ENCODE measurements at places on chromosomes 6 and 20.
A peak's percentile ranks its signal among the peaks of the same experiment; 100 is the strongest.

DNA sequence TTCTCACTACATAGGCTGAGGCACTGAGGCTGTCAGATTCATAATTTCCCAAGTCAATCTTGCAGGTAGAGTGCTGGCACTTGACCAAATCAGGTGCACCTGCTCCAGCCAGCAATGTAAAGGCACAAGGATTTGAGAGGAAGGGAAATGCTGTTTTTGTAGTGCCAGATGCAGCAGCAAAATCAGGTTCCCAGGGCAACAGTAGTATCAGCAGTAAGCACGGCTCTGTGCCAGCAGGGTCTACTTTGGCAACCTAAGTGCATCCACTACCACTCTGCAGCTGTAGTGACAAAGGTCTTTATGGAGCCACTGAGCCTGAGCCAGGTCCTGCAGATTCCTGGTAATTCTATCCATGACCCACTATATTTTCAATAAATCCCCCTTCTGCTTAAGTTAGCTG lies 329.5 kb downstream of the TPBG start:
- DNase-seq, result no peak

GRCh38 chr6:116307001-116307400 lies 27.3 kb upstream of the TSPYL1 start:
- DNase-seq, result no peak

GRCh38 chr6:169263374-169263773 lies 9.7 kb upstream of the THBS2 start:
- DNase-seq, result no peak

DNA sequence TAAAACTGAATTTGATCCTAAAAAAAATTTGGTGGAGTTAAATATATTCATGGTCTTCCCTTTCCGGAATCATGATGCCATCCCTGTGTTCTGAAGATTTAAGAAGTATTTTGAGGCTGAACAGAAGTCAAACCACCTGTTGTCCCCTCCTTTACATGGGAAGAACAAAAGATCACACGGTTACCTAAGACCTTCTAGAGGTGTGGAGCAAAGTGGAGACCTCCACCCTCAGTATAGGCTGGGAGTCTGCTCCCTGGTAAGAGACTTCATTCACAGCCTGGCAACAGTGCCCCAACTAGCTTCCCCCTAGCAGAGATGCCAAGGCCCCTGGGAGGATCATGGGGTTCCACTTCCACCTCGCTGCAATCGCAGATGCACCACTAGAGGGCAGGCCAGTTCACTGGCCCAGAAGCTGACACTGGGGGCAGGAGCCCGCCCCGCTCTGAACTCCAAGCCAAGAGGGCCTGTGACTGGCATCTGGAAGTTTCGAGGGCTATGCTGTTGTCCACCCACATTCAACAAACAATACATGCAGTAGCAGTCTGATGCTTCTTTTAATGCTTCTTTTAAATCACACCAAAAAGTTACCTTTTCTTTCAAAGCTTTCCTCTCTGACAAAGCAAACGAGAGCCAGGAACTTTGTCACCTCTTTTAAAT lies 19.5 kb upstream of the UBE2J1 start:
- DNase-seq, result peak; percentile 68

DNA sequence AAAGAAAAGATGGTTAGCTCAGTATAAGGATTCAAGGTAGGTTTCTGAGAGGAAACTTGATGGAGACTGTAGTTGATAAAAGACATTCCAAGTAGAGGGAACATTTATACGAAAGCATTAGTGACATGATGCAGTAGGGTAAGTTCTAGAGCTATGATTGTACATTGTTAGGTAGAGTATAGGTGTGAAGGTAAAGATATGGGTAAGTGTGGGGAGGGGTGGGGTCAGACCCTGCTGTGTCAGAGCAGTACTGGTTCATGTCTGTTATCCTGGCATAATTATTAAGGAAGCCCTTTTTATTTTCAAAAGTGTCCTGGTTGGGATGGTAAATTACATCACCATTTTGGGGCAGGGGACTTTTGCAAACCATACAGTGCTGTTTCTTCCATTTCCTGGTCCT lies 635.8 kb downstream of the COL12A1 start:
- DNase-seq, result no peak

DNA sequence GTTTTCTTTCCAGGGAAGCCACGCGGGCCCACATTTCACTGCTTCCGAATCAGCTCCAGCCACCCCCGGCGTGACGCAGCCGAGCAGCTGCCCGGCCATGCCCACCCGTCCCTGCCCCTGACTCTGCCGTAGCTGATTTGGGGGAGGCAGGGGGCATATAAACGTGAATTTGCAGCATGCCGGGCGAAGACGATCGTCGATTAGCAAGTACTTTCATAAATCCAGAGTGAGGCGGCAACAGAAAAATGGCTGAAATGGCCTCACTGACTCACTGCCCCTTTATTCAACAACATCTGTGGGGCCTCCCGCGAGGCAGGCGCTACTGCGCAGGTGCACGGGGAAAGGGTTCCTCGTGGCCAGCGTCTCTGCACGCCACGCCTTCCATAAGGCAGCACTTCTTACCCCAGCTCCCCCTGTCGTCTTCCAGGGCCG lies 118.0 kb downstream of the DLL1 start:
- no peak for DNase-seq

GRCh38 chr6:51841626-51842025 lies 245.8 kb downstream of the PKHD1 start:
- DNase-seq, result no peak

DNA sequence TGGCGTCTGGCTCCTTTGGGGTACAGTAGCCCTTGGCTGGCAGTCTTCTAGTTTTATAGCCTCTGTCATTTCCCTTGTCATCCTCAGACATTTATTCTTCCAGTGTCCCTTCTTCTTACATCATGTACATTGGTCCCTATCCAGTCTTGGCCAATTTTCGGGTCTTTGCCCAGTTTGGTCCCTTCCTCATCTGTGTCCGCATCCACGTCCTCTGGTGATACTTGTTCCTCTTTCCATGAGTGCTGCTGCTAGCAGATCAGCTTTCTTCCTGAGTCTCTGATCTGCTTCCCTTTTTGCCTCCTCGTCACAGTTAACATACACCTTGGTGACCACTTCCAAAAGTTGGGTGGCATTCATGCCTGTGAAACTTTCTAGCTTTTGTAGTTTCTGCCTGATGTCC lies 86.2 kb upstream of the GPR6 start:
- no peak for DNase-seq

DNA sequence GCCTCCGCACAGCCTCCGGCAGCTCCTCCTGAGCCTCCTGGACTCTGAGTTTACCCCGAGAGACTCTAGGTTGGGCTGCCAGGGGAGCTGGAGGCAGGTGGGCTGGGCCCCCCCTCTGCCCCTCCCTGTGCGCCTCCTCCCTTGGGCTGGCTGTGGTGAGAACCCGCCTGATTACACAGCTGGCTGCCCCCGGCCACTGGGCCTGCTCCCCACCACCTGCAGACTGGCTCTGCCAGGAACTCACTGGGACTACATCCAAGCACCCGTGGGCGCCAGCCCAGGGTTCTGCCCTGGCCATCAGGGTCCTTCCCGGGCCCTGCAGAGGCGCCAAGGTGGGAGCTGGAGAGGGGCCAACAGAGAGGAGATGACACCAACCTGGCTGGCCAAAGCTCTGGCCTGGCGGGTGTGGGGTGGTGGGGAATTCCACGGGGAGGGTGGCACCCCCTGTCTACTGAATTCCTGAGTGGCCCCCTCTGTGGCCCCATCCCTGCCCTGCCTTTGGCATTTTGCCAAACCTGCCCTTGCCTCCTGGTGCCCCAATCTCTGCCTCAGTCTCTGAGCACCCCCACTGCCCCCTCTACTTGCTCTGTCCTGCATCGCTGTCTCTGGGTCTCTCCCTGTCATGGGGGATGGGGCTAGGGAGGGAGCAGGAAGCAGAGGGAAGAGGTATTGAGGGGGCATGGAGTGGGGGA lies 21.9 kb upstream of the CDH22 start:
- no peak for DNase-seq

GRCh38 chr6:89081129-89081422 lies 525 bp downstream of the PNRC1 start:
- DNase-seq, result no peak

DNA sequence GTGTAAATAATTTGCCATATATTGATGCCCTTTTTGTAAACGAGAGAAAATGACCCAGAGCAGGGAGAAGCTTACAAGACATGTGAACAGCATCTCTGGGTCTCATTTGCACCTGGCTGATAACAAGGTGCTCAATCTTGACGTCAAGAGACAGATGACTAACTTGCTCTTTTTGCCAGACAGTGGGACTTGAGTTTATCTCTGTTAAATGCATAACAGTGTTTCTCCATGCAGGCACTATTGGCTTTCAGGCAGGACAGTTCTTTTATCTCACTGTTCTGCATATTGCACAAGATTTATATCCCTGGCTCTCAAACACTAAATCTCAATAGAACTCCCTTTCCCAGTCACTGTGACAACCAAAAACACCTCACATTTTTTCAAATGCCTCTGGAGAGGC lies 56.4 kb downstream of the RFX6 start:
- no peak for DNase-seq

- DNase-seq, result no peak
These were observed 49.4 kb downstream of the IYD start for GRCh38 chr6:150417899-150418826.

- DNase-seq, result peak; percentile 36
These were observed 3.9 kb downstream of the SLA2 start for GRCh38 chr20:36642136-36642535.

GRCh38 chr6:127332383-127332961 lies 10.9 kb downstream of the ECHDC1 start:
- no peak for DNase-seq

GRCh38 chr6:74870403-74870802 lies 335.4 kb downstream of the COL12A1 start:
- DNase-seq, result no peak

DNA sequence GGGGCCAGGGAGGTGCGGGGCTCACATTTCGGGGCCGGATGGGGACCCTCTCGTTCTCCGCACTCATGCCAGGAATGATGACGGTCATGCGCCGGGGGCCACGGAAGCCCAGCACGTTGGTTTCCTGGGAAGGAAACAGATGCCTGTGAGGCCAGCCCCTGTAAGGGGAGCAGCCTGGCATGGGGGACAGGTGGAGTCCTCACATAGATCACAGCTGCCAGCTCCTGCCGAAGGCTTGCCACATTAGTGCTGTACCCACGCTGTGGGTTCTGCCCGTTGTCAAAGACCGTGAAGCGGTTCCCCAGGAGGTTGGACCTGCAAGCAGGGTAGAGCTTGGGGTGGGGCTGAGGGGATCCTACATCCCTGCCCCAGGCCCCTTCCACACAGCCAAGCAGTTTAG lies 6.7 kb upstream of the TEAD3 start:
- no peak for DNase-seq

DNA sequence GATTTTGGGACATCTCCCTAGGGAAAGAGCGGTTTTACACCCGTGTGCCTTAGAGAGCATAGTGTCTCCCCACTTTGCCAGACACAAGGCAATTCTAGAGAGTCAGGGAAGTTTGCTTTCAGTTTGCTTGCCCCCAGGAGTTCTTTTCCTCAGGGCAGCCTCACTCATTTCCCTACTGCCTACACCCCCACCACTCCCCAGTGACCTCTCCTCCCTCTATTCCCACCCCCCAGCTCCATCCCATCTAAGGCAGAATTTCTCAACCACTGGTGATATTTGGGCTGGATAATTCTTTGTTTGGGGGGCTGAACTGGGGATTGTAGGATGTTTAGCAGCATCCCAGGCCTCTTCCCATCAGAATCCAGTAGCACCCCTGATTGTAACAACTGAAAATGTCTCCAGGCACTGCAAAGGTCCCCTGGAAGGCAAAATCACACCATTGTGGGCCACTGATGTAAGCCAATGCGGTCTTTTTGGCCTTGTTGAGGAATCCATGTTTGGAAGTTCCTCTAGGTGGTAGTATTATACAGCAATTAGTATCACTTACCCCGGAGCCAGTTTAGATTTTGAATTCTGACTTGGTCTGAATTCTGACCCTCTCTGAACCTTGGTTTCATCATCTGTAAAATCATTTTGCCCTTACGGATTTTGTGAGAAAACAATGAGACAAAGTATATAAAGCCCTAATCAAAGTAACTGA lies 1.3 kb downstream of the EPPIN start:
- DNase-seq, result peak; percentile 31

DNA sequence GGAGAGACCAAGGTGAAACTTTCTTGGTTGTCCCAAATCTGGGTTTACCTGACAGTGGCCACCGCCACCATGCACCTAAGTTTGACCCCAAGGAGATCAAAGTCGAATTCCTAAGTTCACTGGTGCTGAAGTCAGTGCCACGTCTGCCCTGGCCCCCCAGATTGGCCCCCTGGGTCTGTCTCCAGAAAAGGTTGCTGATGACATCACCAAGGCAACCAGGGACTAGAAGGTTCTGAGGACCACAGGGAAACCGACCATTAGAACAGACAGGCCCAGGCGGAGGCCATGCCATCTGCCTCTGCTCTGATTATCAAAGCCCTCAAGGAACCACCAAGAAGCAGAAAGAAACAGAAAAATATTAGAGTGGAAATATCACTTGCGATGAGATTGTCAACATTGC lies 91.2 kb downstream of the DLL1 start:
- no peak for DNase-seq

DNA sequence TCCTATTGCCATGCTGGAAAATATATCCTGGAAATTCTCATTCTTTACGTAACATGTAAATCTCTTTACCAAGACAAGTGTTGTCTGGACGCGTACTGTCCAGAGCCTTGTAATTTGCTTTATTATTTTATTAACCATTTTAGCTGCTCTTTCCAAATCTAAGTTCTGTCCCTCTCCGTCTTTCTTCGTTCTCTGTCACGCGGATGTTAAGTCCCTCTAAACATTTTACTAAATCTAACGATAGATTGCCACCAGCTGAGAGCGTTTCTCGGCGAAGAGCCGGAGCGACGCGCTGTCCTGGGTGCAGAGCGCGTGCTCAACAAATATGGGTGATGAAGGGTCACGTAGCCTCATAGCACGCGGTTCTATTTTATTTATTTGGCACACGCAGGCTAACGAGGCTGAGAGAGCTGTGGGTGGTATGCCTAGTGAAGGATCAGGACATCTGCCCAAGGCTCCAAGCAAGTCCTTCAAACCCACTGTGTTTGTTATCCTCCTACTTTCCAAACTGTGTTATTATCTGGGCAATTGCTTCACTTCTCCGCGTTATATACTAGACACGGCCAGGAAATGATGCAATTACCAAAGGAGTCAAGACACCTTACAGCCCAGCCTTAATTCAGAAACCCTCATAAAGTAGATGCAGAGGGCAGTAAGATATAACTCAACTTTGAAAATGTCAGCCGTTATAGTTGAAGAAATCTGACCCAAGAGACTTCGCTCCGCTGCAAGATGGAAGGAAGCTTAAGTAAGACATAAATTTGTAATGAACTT lies 10.0 kb upstream of the NCOA7 start:
- DNase-seq, result peak; percentile 55

DNA sequence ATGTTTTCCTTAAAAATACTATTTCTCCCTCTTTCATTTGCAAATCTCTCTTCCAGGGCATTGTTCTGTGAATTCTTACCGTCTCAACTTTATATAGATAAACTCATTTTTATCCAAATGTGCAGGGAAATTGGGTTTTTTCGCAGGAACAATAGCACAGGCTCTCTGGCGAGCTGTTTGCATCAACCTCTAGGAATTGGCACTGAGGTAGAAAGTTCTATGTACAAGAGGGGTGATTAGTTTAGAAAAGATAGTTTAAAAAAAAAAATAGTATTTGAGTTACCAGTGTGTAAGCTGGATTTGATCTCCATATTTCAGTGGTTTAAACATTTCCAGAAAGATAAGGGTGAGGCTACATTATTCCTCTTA lies 129.7 kb upstream of the BTN3A2 start:
- DNase-seq, result peak; percentile 41

Data from K562 (cell line).